GM23248 (cell line): ENCODE measurements at places on chromosomes 1 and 21. TPM values are rescaled to one million over a fixed set of nuclear protein-coding genes. Genes with fewer than 3 reads are reported as not detected.

Gene KCNT2
- 0.32 and 0.76 TPM in 2 replicates for total RNA-seq

DNA sequence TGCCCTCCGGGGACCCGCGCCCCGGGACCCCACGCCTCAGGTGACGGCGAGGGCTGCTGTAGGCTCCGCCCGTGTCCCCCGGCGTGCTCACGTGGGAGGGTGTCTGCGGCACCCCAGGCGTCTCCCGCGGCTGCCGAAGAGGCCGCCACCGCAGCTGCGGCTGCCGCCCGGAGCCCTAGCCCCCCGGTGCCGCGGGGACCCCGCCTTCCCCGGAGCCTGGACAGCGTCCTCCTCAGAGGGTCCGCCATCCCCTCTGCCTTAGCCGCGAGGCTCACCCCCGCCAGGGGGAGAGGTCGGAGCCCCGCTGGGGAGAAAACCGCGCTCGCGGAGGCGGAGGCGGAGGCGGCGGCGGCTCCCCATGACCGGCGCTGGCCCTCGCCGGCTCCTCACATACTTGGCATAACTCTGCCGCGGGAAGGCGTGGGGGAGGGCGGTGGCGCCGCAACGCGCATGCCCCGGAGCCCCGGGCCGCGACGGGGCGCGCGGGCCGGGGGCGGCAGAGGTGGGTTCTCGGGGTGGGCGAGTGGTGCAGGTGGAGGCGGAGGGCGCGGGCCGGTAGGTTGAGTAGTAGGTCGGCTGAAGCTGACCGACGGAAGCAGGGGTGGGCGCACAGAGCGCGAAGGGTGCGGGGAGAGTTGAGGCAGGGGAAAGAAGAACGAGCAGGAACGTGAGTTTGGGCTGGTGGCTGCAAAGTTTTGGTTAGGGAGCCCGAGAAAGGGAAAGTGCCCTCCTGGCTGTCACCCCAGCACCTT lies 700 bp upstream of the SYDE2 start:
- peak; percentile 87 for DNase-seq

- DNase-seq = no peak
These were observed 32.2 kb downstream of the SLC30A7 start for GRCh38 chr1:100928128-100928527.

Gene CDK18
- total RNA-seq = not detected in 2 replicates

DNA sequence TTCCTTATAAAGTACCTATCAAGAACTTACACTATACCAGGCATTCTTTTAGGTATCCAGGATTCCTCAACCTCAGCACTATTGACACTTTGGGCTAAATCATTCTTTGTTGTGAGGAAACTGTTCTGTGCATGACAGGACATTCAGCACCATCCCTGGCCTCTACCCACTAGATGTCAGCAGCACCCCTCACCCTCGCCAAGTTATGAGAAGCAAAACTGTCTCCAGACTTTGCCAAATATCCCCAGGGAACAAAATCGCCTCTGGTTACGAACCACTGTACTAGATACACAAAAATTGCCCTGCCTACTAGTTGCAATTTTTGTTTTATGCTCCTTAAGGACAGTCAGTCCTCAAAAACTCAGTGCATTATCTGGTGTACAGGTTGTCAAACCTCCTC lies 35.7 kb downstream of the PALMD start:
- DNase-seq = no peak

DNA sequence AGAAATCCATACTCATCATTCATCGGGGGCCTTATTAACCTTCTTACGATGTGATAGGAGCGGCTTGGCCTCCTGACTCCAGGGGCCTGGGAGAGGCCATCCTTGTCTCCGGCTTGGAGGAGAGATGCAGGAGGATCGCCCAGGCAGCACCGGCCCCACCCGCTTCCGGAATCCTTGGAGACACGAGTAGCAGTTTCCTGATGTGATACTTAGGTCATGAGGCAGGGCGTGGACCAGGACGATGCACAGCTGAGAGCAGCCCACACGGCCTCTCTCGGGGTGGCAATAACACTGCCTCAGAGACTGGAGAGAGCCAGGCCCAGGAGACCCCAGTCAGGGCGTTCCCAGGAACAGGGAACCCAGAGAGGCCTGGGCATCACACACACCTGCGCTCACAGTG lies 163.6 kb upstream of the ARHGEF16 start:
- DNase-seq = no peak

- no peak for DNase-seq
These were observed 65.0 kb downstream of the ZSWIM5 start for GRCh38 chr1:45141247-45142003.

- DNase-seq = peak; percentile 94
These were observed 143.4 kb downstream of the ZZZ3 start for GRCh38 chr1:77538956-77539518.

Gene PDC
- total RNA-seq = 0.63 TPM in 1 of 2 replicates, not detected in the other

- DNase-seq = peak; percentile 82
These were observed 9.9 kb downstream of the TOR3A start for GRCh38 chr1:179091691-179092165.
